ENCODE measurements at places on chromosomes 12 and 14.

- DNase-seq: no peak
- peaks cover 1% of the 10 kb centered on the region for H3K4me1 ChIP-seq
- H3K4me3 ChIP-seq: no peak overlapping the region
- H3K27me3 ChIP-seq: no peaks in the 10 kb centered on the region
- H3K27ac ChIP-seq: no peak overlapping the region
These were observed 63.5 kb downstream of the RAD51B start for GRCh38 chr14:67882986-67883555.

DNA sequence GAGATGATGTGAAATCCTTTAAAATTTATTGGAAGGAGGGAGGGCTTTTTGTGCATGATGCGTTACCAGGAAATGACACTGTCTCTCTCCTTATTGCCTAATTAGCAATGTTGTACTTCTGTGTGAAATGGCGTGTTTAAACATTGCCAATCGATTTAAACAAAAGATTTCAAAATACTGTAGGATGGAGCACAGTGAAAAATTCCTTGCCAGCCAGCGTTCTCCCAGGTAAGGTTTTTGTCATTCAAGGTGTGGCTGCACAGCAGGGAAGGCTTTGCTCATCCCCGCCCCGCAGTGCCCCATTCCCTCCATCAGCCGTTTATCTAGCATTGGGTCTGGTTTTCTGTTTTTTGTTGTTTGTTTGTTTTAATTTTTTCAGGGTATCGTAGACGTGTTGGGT is 137.3 kb downstream of the CACNA1C start:
- H3K27ac ChIP-seq: no peak overlapping the region
- DNase-seq: no peak
- no peaks in the 10 kb centered on the region for H3K4me1 ChIP-seq
- peaks cover 4% of the 10 kb centered on the region for H3K27me3 ChIP-seq

DNA sequence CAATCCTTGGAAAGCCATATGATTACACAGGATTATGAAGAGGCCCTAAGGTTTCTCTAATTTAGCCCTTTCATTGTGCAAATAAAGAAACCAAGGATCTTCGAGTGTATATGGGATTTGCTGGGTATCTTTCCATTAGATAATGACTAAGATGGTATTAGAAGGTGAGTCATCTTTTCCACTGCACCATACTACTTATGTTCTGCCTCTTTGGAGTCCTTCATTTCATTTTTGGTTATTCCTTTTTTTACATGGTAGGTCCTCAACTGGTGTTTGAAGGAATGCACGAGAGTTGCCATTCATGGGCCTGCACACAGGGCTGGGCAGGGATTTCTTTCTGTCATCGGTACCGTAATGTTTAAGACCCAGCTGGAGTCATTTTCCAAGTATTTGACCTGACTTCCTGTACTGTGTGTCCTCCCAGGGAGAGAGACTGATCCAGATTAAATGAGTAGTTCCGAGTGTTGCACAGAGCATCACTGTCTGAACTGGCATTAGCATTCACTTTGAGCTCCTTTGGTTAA is 85.7 kb downstream of the BORCS5 start:
- no peak overlapping the region for H3K27ac ChIP-seq
- H3K4me1 ChIP-seq: no peaks in the 10 kb centered on the region
- H3K36me3 ChIP-seq: no peaks in the 10 kb centered on the region
- no peaks in the 10 kb centered on the region for H3K27me3 ChIP-seq
- DNase-seq: no peak

GRCh38 chr14:77372304-77372841 is 4.5 kb downstream of the TMED8 start:
- no peak overlapping the region for H3K27ac ChIP-seq
- H3K4me1 ChIP-seq: peaks cover 24% of the 10 kb centered on the region
- H3K36me3 ChIP-seq: peaks cover 3% of the 10 kb centered on the region

- no peak overlapping the region for H3K27ac ChIP-seq
- no peaks in the 10 kb centered on the region for H3K4me1 ChIP-seq
- no peaks in the 10 kb centered on the region for H3K36me3 ChIP-seq
These were observed 27.1 kb downstream of the ZFYVE21 start for GRCh38 chr14:103742499-103743255.

DNA sequence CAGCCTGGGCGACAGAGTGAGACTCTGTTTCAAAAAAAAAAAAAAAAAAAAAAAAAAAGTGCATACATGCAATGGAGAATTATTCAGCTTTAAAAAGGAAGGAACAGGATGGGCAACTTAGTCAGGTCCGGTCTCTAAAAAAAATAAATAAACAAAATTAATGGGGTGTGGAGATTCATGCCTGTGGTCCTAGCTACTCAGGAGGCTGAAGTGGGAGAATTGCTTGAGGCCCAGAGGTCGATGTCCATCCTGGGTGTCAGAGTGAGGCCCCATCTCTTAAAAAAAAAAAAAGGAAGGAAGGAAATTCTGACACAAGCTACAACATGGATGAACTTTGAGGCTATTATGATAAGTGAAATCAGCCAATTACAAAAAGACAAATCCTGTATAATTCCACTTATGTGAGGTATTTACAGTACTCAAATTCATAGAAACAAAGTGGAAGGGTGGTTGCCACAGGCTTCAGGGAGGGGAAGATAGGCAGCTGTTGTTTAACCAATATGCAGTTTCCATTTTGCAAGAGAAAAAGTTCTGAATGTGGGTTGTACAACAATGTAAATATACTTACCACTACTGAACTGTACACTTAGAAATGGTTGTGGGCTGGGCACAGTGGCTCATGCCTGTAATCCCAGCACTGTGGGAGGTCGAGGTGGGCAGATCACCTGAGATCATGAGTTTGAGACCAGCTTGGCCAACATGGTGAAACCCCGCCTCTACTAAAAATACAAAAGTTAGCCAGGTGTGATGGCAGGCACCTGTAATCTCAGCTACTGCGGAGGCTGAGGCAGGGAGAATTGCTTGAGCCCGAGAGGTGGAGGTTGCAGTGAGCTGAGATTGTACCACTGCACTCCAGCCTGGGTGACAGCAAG is 12.3 kb upstream of the APOF start:
- DNase-seq: no peak
- peaks cover 4% of the 10 kb centered on the region for H3K27me3 ChIP-seq
- H3K4me3 ChIP-seq: no peak overlapping the region
- H3K36me3 ChIP-seq: no peaks in the 10 kb centered on the region
- H3K4me1 ChIP-seq: no peaks in the 10 kb centered on the region
- no peak overlapping the region for H3K27ac ChIP-seq

DNA sequence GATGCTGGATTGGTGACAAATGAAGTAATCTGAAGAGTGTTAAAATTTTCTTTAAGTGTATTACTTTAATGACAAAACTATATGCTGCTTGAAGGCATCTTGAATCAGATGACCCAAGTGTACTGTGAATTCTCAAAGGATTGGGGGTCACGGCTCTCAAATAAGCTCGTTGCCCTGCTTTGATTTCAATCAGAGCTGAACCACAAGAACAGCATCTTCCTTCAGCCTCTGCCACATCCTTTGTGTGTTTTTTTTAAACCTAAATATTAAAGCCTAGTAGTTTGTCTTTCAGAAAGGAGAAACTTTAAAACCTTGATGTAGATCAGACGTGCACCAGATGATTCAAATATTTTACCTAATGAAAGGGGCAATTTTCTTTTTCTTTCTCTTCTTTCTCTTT is 11.7 kb downstream of the ELK3 start:
- H3K36me3 ChIP-seq: no peaks in the 10 kb centered on the region
- no peak overlapping the region for H3K27ac ChIP-seq
- H3K4me3 ChIP-seq: no peak overlapping the region
- H3K27me3 ChIP-seq: no peaks in the 10 kb centered on the region
- DNase-seq: no peak

- H3K27me3 ChIP-seq: no peaks in the 10 kb centered on the region
- no peaks in the 10 kb centered on the region for H3K4me1 ChIP-seq
- H3K4me3 ChIP-seq: no peak overlapping the region
- DNase-seq: no peak
- H3K27ac ChIP-seq: no peak overlapping the region
These were observed 314.6 kb downstream of the GRIN2B start for GRCh38 chr12:13666806-13667205.

DNA sequence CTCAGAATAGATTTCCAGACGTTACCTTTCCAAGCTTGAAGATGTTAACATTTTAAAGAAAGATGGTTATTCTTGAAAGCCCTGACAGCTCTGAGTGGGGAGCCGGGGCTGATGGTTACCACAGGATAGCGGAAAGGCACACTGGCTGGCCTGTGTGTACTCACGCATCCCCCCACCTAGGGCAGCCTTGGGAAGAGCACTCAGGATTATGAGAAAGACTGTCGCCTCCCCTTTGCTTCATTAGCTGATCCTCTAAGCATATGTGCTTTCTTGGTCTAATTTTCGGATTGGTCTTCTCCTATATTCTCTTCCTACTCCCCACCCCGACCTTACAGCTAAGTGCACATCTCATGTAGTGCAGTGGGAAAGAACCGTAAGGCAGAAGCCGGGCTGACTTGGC is 20.7 kb downstream of the NTF3 start:
- DNase-seq: no peak
- peaks cover 6% of the 10 kb centered on the region for H3K4me1 ChIP-seq
- no peak overlapping the region for H3K4me3 ChIP-seq
- H3K27me3 ChIP-seq: no peaks in the 10 kb centered on the region
- H3K27ac ChIP-seq: no peak overlapping the region

GRCh38 chr14:101619484-101619883 is 58.2 kb downstream of the DIO3 start:
- no peak overlapping the region for H3K4me3 ChIP-seq
- H3K27ac ChIP-seq: no peak overlapping the region
- no peaks in the 10 kb centered on the region for H3K36me3 ChIP-seq
- peaks cover 11% of the 10 kb centered on the region for H3K4me1 ChIP-seq
- H3K27me3 ChIP-seq: peaks cover 5% of the 10 kb centered on the region
